ENCODE measurements at places on chromosomes 13 and 19.

DNA sequence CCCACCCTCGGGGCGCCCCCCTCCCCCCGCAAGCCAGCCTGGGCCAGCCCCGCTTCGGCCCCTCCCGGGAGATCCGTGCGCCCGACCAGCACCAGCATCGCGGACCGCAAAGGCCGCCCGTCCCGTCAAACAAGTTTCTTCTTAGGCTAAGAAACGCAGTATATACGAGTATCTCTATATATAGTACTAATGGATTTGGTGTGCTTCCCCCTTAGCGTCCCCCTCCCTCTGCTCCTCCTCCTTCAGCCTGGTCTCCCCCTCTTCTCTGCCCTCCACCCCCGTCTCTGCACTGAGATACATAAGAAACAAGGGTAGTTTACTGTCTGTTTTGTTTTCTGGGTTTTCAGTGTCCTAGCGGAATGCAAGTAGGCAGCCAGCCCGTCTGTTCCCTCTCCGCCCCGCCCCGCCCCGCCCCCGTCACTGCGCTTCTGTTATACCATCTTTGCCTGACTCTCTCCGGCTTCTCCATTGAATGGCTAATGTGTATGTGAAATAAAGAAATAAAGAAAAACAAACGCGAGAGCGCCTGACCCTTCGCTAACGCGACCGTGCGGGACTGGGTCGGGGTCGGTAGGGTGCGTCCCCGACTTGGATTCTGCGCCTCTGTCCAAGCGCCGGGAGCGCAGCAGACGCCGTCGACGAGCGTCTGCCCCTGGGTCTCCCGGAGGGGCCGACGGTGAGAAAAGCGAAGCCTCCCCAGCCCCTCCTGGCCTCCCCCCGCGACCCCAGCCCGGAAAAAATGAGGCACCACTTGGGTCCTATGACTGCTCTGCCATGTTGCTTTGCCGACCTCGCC lies 4.2 kb downstream of the LYL1 start:
- no peak for DNase-seq

GRCh38 chr19:4414144-4414799 lies 11.8 kb downstream of the CHAF1A start:
- no peak for DNase-seq

- no peak for DNase-seq
Observed at GRCh38 chr19:1469255-1470054, 9.6 kb downstream of the C19orf25 start.

GRCh38 chr13:99501848-99502301 lies 603 bp downstream of the TM9SF2 start:
- DNase-seq: peak; percentile 7

DNA sequence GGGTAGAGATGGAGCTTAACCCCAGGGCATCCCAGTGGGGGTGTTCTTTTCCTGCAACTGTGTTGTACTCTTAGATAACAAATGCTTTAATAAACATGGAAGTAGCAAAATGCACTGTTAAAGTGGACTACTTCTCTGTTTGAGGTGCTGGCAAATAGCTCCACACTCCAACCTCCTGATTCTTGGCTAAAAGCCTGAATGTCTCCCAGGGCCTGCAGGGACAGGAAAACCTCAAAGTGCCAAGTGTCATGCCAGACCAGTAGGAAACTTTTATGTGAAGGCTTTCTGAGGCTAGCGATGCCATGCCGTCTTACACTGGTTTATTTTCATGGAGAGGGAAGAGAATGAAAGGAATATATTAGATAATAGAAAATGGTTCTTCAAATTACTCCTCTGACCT lies 6.8 kb downstream of the FREM2 start:
- no peak for DNase-seq

DNA sequence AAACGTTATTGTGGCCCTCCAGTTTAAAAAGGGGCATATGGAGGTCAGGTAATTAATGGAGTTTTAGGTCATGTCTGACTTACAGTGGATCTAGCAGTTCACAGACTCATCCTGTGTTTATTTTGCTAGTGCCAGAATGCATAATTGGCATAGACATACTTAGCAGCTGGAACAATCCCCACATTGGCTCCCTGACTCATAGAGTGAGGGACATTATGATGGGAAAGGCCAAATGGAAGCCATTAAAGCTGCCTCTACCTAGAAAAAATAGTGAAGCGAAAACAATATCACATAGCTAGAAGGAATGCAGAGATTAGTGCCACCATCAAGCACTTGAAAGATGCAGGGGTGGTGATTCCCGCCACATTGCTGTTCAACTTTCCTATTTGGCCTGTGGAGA lies 610.7 kb downstream of the SLITRK5 start:
- no peak for DNase-seq

DNA sequence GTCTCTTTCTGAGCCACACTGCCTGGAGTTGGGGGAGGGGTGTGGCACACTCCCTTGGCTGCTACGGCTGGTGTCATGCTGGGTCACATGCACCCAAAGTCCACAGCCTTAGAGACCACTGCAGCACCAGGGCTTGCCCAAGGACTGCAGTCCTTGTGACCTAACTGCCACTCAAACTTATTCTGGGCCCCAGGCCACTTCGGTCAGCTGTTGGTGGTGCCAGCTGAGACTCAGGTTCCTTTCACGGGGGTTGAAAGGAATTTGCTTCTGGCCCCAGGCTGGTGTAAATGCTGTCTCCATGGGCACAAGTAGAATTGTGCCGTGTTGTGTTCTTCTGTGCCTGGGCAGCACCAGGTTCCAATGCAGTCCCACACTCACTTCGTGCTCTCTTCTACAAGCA lies 9.5 kb upstream of the VN1R1 start:
- no peak for DNase-seq

GRCh38 chr13:104006625-104007075 lies 940.4 kb upstream of the SLC10A2 start:
- no peak for DNase-seq

GRCh38 chr19:15588265-15588664 lies 26.8 kb upstream of the CYP4F8 start:
- no peak for DNase-seq

DNA sequence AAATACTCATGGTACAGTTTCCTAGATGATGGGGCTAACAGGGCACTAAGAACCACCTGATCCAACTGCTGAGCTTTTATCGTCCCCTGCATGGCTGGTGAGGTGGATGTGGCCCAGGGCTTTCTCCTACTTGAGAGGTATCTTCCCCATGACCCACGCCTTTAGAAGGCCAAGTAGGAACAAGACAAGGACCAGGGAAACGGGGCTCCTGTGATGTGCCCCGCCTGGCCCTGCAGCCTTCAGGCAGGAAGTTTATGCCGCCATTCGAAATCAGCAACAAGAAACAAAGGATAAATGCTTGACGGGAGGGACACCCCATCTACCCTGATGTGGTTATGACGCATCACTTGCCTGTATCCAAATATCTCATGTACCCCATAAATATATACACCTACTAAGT lies 4.1 kb downstream of the NLRP13 start:
- DNase-seq: no peak

- no peak for DNase-seq
Observed at GRCh38 chr19:48752496-48753365, at the start of gene FUT1. Gene FUT1 (minus strand): TSS chr19:48752641. CDS start chr19:48751281, 1,360 bp downstream.

All from activated T-cell treated with anti-CD3 and anti-CD28 coated beads for 1 hour (primary cell).